ENCODE measurements at places on chromosomes 6 and 20. TPM values are rescaled to one million over a fixed set of nuclear protein-coding genes. Genes with fewer than 3 reads are reported as not detected.
A peak's percentile ranks its signal among the peaks of the same experiment; 100 is the strongest.

DNA sequence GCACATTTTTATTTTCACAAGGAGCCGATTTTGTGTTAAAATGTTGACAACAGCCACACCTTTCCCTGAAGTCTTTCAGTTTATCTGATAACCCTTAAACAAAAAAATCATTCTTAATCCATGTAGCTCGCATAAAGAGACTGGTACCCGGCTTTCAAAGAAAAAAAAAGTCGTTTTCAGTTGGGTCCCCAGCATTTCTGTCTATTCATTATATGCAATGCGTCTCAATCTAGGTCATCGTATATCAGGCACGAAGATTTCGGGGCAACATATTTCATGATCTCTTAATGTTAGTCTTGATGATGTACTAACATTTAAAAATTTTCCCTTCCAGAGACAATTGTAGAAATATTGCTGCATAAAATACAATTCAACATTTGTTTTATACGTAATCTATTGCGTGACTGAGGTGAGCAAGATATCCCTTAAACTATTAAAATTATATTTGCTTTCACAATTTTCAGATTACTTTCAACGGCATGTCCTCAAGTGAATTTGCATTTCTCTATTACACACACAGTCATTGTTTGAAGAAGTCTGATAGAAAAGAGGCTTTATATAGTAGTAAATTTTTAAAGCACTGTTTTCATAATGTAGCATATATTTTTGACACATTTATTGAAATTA, 2.9 kb upstream of the TUBB2B start:
- H3K4me3 ChIP-seq, result peak overlapping the region; percentile 60
- H3K27ac ChIP-seq, result no peak overlapping the region
- no peaks in the 10 kb centered on the region for H3K36me3 ChIP-seq
- DNase-seq, result no peak
- peaks cover 11% of the 10 kb centered on the region for H3K4me1 ChIP-seq

GRCh38 chr6:125748406-125749172, 843 bp upstream of the HEY2 start:
- peak overlapping the region; percentile 64 for H3K4me3 ChIP-seq
- no peak for DNase-seq
- H3K4me1 ChIP-seq, result no peaks in the 10 kb centered on the region
- H3K36me3 ChIP-seq, result no peaks in the 10 kb centered on the region
- no peaks in the 10 kb centered on the region for H3K27me3 ChIP-seq
- H3K27ac ChIP-seq, result peak overlapping the region; percentile 88

DNA sequence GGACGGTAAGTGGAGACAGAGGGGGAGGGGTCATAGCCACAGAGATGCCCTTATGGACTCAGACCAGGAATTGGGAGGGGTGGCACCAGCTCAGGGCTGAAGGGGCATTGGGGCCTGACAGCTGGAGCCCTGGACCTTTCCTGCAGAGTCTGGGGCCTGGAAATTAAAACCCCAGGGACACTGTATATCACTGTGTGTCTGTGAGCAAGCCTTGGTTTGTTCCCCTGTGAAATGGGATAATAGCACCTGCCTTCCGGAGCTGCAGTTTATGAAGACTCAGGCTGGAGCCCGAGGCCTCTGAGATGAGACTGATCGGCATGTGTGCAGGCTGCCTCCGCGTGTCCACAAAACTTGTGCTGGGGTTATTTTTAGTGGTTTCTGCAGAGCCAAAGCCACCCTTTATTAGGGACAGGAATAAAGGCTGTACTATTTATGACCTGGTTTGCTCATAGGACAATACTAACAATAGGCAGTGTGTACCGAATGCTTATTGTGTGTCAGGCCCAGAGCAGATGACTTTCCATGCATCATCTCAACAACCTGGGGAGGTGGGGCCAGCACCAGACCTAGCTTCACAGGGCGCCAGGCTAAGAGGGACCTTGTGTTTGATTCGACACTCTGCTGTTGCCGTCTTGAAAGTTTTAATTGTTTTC, 22.6 kb downstream of the MYH7B start:
- H3K27me3 ChIP-seq, result no peaks in the 10 kb centered on the region
- H3K36me3 ChIP-seq, result no peaks in the 10 kb centered on the region
- no peak overlapping the region for H3K27ac ChIP-seq
- no peaks in the 10 kb centered on the region for H3K4me1 ChIP-seq
- no peak for DNase-seq
- no peak overlapping the region for H3K4me3 ChIP-seq

Gene C6orf58
- 0.66 TPM for total RNA-seq

Gene APCDD1L
- total RNA-seq, result 2.0 TPM

GRCh38 chr6:166614589-166614988, 12.5 kb downstream of the RPS6KA2 start:
- H3K4me1 ChIP-seq, result peaks cover 3% of the 10 kb centered on the region
- no peaks in the 10 kb centered on the region for H3K27me3 ChIP-seq
- no peaks in the 10 kb centered on the region for H3K36me3 ChIP-seq
- no peak overlapping the region for H3K4me3 ChIP-seq
- H3K27ac ChIP-seq, result peak overlapping the region; percentile 68
- no peak for DNase-seq

Gene NPEPL1
- total RNA-seq, result 35.7 TPM

GRCh38 chr6:11890849-11891248, 112.2 kb upstream of the ADTRP start:
- no peak for DNase-seq
- no peaks in the 10 kb centered on the region for H3K27me3 ChIP-seq
- no peak overlapping the region for H3K4me3 ChIP-seq
- no peaks in the 10 kb centered on the region for H3K4me1 ChIP-seq
- no peak overlapping the region for H3K27ac ChIP-seq
- H3K36me3 ChIP-seq, result no peaks in the 10 kb centered on the region

DNA sequence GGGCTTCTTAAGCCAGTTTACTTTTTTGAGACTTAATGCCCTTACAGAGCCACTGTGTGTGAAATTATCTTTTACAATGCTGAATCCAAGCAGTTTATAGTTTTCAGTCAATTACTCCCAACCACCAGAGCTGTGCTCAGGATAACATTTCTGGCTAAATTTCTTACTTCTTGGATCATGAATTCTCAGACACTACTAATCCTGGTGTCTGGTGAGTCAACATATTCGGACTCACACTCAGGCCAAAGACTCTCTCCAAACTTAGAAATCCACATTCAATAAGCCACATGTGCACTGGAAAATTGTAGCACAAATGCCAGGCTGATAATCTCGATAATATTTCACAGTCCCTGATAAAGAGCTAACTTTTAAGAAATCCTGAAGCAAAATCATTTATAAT, 49.0 kb downstream of the PTPRT start:
- H3K27ac ChIP-seq, result no peak overlapping the region
- no peak overlapping the region for H3K4me3 ChIP-seq
- no peaks in the 10 kb centered on the region for H3K27me3 ChIP-seq
- no peak for DNase-seq

DNA sequence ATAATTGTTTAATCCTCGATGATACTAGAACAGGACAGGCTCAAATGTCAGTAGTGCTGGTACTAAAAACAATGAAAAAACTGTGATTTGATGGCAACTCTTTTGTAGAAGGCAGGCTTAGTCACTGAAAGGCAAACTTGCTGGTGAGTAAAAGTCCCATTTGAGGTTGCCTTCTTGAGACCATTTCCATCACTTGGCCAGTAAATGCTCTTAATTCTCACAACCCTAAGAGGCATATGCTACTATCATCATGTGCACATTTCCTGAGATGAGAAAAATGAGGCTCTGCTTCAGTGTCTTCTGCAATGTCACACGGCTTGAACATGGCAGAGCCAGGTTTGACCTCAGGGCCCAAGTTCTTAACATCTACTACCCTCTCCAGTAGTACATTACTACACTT, 9.9 kb downstream of the AKIRIN2 start:
- no peaks in the 10 kb centered on the region for H3K36me3 ChIP-seq
- H3K4me1 ChIP-seq, result no peaks in the 10 kb centered on the region
- no peak overlapping the region for H3K4me3 ChIP-seq
- H3K27ac ChIP-seq, result no peak overlapping the region
- DNase-seq, result no peak
- no peaks in the 10 kb centered on the region for H3K27me3 ChIP-seq

- no peak overlapping the region for H3K27ac ChIP-seq
- H3K4me1 ChIP-seq, result no peaks in the 10 kb centered on the region
- no peaks in the 10 kb centered on the region for H3K27me3 ChIP-seq
- no peak overlapping the region for H3K4me3 ChIP-seq
- no peak for DNase-seq
Measured at GRCh38 chr20:6703047-6703446, 64.4 kb upstream of the BMP2 start.

GRCh38 chr6:7672066-7673062, 53.5 kb upstream of the BMP6 start:
- H3K4me3 ChIP-seq, result peak overlapping the region; percentile 40
- peak overlapping the region; percentile 64 for H3K27ac ChIP-seq
- H3K36me3 ChIP-seq, result no peaks in the 10 kb centered on the region
- no peak for DNase-seq
- H3K4me1 ChIP-seq, result no peaks in the 10 kb centered on the region

Gene BPIFB1
- total RNA-seq, result not detected

Gene ETV7
- total RNA-seq, result 0.80 TPM

GRCh38 chr6:69918813-69919475, 52.6 kb downstream of the COL19A1 start:
- no peaks in the 10 kb centered on the region for H3K36me3 ChIP-seq
- H3K4me1 ChIP-seq, result no peaks in the 10 kb centered on the region
- DNase-seq, result no peak
- no peaks in the 10 kb centered on the region for H3K27me3 ChIP-seq
- no peak overlapping the region for H3K4me3 ChIP-seq
- no peak overlapping the region for H3K27ac ChIP-seq

GRCh38 chr6:14912226-14912625, 333.6 kb upstream of the JARID2 start:
- DNase-seq, result no peak
- H3K27ac ChIP-seq, result no peak overlapping the region
- H3K27me3 ChIP-seq, result no peaks in the 10 kb centered on the region
- no peak overlapping the region for H3K4me3 ChIP-seq
- no peaks in the 10 kb centered on the region for H3K36me3 ChIP-seq

DNA sequence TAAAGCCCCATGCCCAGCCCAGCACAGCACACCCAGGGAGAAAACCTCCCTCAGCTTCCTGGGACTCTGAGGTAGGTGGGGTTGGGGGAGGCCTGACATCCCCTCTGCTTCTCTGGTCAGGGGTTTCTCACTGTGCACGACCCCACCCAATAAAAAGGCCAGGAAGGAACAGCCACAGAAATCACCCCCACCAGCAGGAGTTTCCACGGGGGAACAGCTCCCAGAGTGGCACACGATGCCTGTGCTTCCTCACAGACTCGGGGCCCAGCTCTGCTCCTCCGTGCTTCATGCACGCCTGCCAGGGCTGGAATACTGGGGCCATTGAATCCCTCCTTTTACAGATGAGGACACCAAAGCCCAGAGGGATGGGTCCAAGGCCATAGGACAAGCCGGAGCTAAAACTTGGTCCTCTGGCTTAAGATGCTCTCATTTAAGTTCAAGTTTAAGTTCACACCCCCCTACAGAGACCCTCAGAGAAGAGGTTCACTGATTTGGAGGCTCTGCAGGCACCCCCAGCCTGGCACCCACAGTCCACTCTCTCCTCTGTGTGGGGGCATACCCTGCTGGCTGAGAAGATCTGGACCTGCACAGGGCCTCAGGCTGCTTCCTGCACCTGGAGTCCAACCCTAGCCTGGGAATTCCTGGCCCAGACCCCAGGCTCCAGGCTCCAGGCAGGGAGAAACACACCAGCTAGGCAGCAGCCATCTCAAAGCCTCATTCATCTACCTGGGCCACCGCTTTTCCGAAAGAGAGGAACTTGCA, 14.3 kb downstream of the ACSS1 start:
- DNase-seq, result no peak
- H3K36me3 ChIP-seq, result no peaks in the 10 kb centered on the region
- H3K4me1 ChIP-seq, result peaks cover 20% of the 10 kb centered on the region
- no peaks in the 10 kb centered on the region for H3K27me3 ChIP-seq
- H3K4me3 ChIP-seq, result no peak overlapping the region

GRCh38 chr20:25050082-25050481, 7.9 kb downstream of the ACSS1 start:
- H3K36me3 ChIP-seq, result no peaks in the 10 kb centered on the region
- H3K4me3 ChIP-seq, result no peak overlapping the region
- H3K4me1 ChIP-seq, result peaks cover 14% of the 10 kb centered on the region

Gene CLPSL1
- not detected for total RNA-seq

DNA sequence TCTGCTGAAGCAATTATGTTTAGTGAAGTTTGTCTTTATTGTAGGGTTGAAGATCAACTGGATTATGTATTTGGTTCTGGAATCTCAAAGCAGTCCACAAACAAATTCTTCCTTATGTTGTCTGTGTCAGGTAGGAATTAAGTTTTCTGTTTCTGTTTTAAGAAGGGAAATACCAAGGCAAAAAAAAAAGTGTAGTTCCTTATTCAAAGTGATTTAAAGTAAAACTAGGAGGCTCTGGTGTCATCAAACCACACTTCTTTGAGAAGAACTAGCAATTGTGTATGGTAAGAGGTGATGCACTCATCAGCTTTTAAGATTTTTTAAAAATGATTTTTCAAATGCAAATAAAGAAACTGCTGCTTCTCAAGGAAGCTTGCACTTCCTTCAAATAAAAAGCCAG, 1.9 kb downstream of the FAM135A start:
- H3K36me3 ChIP-seq, result no peaks in the 10 kb centered on the region
- H3K4me3 ChIP-seq, result no peak overlapping the region
- no peaks in the 10 kb centered on the region for H3K27me3 ChIP-seq
- H3K4me1 ChIP-seq, result no peaks in the 10 kb centered on the region
- DNase-seq, result no peak

Gene PRDM13
- not detected for total RNA-seq

Gene PRPH2
- total RNA-seq, result 0.59 TPM

- no peaks in the 10 kb centered on the region for H3K4me1 ChIP-seq
- H3K27me3 ChIP-seq, result no peaks in the 10 kb centered on the region
- DNase-seq, result no peak
- no peak overlapping the region for H3K4me3 ChIP-seq
Measured at GRCh38 chr6:21245488-21245887, 348.1 kb upstream of the SOX4 start.
